ENCODE measurements at places on chromosomes 5 and 9.
A peak's percentile ranks its signal among the peaks of the same experiment; 100 is the strongest.

GRCh38 chr5:23433534-23434315, 73.7 kb upstream of the PRDM9 start:
- DNase-seq: no peak

- no peak for DNase-seq
These were observed 2.4 kb downstream of the PSD2 start for GRCh38 chr5:139797856-139798510.

- DNase-seq: no peak
These were observed 47.8 kb downstream of the KDM4C start for GRCh38 chr9:6805532-6805931.

GRCh38 chr5:65823845-65824445, 101.9 kb downstream of the NLN start:
- DNase-seq: no peak

- no peak for DNase-seq
These were observed 4.9 kb upstream of the GAPT start for GRCh38 chr5:58486290-58486689.

GRCh38 chr5:10339058-10339811, 14.3 kb upstream of the MARCHF6 start:
- DNase-seq: peak; percentile 34

DNA sequence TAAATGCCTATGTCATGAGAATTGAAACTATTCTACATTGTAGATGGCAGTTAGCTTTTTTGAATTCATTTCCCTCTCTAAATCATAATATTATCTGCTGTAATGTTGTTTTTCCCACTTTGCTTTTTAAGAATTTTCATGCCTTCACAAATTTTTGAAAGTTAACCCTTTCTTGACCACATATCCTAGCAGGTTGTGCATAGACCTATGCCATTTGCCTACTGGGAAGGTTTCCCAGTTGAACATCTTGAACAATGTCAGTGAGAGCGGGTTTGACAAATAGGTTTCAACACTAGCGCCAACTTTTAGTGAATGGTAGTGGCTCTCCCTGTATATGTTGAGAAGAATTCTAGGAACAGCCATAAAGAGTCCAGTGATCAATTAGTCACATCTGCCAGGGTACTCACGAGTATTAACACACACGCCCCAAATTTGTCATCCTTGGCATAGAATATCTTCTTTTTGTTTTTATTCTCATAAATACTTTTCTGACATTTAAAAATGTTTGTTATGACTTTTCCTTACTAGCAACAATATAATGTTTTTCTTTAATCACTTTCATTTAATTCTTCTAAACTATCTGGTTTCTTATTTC, 307.6 kb downstream of the PJA2 start:
- DNase-seq: no peak

- DNase-seq: peak; percentile 73
These were observed 505 bp downstream of the SPTAN1 start for GRCh38 chr9:128552744-128553440.

Measured in WTC11 (cell line).